T-helper 2 cell treated with Interferon-gamma antibody and Interleukin-4, amounts not matched to agents 5 μg/mL and 100 μg/mL, for 36 hours (primary cell): ENCODE measurements at places on chromosomes 6 and 20.
A peak's percentile ranks its signal among the peaks of the same experiment; 100 is the strongest.

- no peak for DNase-seq
Observed at GRCh38 chr6:74100719-74101287, 404.8 kb downstream of the CD109 start.

DNA sequence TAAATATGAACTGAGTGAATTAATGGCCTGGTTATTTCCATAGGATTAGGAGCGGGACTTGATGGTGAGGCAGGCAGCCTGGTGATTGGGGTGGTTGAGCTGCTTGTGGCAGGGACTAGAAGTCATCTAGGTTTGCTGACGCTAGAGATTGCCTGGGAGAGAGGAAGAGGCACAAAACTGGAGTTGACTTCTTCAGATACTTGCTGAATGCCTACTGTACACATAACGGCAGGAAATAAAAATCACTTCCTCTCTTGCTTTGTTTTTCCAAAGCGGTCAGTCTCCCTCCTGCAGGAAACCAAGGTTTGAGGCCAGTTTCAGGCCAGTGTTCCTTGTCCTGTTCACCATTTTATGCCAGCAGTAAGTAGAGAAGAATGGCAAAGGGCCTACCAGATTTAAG is 36.7 kb upstream of the MYLIP start:
- no peak for DNase-seq

DNA sequence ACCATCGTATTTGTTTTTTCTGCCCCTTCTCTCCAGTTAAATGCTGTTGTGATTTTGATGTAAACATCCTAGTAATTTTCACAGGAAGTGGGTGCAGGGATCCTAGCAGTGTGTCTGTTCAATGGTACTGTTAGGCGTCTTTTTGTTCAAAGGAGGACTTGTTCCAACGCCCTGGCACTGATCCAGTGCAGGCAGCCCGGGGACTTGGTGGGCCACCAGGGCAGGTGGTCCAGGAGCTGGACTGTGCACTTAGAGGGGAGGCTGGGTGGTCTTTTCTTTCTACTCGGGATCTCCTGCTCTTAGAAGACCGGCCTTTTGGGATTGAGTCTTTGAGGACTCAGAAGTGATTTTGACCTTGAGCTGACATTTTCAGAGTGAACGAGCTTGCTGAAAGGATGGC is 41.1 kb upstream of the NKX2-2 start:
- DNase-seq = no peak

DNA sequence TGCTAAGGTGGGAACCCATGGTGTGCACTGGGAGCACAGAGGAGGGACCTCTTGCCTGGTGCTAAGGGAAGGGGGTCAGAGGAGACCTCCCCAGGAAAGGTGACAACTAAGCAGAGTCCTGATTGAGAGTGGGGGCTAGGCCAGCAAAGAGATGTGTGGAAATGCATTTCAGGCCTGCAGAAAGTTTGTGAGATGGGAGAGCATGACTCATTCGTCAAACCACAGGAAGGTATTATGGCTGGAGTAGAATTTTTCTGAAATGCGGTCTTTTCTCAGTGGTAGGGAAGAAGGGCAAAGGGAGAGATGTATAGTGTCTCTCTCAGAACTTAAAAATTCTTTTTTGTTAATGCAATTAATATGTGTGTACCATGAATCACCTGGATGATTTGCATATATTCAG is 23.6 kb upstream of the EDN1 start:
- no peak for DNase-seq

- DNase-seq = peak; percentile 22
Observed at GRCh38 chr20:57772349-57772964, 62.6 kb upstream of the PMEPA1 start.

DNA sequence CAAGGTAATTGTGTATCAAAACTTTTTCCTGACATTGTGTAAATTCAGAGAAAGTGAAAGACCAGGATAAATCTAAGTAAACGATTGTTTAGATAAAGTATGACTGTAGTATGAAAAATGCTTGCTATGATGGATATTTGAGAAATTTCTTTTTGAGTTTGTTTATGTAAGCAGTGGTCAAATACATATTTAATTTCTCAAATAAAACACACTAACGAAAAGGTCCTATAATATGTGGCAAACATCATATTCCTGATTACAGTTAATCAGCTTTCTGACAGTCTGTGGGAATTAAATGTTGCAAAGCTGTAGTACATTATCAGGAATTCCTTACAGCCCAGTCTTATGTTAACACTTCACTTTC is 636.9 kb downstream of the MMUT start:
- DNase-seq = no peak

DNA sequence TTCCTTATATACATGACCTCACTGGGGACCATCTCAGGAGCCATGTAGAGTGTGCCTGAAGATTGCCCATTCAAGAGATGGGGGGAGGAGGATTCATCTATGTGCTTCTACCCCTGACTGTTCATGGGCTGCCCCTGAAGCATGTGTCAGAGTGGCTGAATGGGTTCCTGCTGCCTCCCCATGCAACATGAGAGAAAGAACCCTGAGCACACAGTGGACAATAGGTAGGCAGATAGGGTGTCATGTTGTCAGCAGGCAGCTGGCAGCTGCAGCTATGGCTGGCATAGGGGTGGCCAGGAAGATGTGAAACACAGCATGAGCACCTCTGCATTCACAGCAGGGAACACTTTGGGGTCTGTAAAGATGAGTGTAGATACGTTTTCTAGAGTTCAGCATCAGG is 208.4 kb upstream of the CNR1 start:
- no peak for DNase-seq

DNA sequence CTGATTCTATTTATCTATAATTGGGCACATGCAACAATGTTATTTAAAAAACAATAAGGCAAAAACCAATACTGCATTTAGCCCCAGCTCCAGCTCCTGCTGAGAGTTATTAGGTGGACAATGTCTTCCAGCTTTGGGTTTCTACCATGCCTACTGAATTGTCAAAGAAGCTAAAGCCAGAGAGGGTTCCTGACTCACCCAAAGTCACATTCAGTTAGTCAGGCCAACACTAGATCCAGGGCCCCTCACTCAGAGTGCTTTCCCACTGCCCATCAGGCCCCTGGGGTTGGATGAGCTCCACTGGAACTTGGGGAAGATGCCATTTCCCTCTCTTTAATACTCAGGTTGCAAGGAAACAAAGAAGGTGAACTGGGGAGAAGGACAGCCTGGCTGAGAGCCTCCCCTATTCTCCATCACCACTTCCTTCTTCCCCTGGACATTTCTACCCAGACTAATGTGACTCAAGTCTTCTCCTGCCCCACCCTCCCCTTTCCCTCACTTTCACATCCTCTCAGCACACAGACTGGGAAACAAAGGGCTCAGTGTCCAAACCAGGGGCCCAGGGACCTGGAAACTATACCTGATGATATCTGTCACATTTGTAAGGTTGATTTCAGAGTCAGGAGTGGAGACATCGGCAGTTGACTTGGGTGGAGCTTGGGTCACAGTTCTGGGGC is 6.0 kb downstream of the TREM1 start:
- DNase-seq = no peak

GRCh38 chr20:39855056-39855455 is 834.0 kb downstream of the MAFB start:
- DNase-seq = no peak

GRCh38 chr6:122276637-122277036 is 122.8 kb upstream of the HSF2 start:
- no peak for DNase-seq

DNA sequence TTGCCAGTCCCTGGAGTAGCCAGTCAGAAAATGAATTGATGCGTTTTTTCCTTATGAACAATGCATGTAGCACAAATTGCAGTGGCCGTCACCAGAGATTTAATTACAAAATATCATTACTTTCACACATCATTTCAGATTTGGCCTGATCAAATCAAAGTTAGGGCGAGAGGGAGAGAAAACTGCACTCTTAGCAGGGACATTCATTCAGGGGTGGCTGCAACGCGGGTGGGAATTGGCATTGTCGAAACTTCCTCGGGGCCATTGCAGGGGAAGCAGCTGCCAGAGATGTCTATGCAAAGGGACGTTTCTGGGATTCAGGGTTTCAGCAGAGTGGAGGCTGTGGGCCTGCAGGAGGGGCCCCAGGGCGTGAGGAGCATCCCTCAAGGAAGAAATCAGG is 76.5 kb upstream of the TOP1 start:
- DNase-seq = no peak

DNA sequence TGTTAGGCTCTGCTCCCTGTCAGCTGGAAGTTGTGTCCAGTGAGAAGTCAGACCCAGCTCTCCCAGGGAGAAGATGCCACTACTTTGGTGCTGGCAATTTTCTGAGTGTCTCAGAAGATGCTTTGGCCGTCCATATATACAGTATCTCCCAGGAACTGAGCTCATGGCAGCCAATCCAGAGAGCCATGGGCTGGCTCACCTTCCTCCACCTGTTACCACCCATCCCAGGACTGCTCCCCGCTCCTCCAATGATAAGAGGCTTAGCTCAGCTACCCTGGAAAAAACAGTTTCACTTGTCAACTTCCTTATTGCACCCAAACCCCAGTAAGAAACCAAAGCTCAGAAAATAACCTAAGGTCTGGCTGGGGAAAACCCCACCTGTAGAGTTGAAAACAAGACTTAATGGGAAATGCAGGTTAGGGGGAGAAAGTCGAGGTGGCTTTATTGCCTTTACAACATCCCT is at the start of gene BNIP5:
Gene BNIP5 (minus strand): TSS at position 110 of the 463 bp plus-strand sequence. CDS start 6,198 bp downstream, outside the sequence.
- no peak for DNase-seq

GRCh38 chr6:157106487-157106886 is 216.8 kb downstream of the TMEM242 start:
- peak; percentile 28 for DNase-seq

DNA sequence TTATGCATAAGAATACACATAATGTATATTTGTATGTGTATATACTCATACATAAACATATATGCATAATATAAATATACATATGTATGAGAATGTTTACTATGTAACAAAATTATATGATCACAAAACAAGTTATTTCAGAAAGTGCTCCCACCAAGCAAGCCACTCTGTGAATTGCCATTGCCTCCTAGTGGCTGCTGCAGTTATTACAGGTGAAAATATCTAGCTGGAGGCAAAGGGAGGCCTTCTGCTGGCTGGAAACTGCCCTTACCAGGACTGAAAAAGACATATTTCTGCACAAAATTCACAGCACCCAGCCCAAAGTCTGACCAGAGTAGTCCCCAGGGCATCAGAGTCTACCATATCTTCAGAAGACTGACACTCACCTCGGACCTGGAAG is 14.4 kb upstream of the ADAM33 start:
- DNase-seq = no peak

GRCh38 chr20:39112178-39112743 is 150.1 kb downstream of the DHX35 start:
- no peak for DNase-seq

DNA sequence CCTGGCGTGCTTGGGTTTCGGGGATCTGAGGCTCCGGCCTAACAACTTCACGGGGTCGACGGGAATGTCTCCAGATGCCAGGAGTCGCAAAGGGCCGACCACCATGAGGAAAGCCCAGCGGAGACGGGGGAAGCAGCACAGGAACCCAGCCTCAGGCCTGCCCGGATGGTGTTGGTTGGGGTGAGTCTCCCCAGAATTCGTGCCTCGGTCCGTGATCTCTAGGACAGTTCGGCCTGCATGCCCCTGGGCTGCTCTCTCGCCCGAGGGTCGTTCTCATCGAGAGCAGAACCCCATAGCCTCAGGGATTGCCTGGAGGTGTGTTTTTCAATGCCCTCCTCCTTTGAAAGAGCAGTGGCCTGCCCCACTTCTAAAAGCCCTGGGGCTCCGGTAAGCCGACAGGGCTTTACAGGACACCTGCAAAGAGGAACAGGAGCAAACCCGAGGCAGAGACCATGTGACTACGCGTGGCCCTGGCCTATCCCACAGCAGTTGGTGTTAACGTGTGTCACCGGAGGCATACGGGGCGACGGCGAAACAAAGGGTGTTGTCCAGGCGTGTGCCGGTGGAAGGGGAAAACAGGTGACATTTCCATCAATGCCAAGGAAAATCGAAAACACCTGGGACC is 973.1 kb upstream of the DEFB115 start:
- no peak for DNase-seq

DNA sequence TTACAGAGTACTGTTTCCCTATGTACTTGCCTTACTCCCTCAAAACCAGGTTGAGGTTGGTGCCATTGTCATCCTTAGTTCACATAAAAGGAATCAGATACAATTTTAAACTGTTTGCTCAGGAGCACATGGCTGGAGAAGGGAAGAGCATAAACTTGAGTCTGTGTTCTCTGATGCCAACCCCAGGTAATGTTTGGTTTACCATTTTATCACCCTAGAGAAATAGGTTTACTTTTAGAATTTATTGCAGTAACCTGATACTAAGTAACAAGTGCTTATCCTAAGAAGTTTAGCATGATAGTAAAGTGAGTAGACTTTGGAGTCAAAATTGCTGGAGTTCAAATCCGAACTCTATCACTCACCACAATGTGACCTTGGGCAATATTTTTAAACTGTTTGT is 86.3 kb downstream of the RFPL4B start:
- no peak for DNase-seq

DNA sequence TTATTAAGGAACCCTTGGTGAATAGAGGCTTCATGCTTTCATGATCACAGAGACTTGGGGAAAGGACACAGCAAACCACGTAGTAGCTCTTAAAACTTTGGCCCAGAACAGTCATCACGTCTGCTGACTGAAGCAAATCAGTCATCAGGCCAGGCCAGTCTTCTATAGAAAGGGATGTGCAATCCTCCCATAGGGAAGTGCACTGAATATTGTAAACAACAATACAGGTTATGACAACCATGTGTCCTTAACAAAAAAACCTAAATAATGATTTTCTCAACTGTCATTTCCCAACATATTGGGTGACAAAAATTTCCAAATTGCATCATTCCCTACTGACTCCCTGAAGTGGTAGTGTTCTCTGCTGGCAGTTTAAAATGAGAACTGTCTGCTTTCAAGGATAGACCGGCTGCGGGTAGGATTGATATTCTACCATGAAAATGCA is 388.2 kb upstream of the CITED2 start:
- DNase-seq = no peak

DNA sequence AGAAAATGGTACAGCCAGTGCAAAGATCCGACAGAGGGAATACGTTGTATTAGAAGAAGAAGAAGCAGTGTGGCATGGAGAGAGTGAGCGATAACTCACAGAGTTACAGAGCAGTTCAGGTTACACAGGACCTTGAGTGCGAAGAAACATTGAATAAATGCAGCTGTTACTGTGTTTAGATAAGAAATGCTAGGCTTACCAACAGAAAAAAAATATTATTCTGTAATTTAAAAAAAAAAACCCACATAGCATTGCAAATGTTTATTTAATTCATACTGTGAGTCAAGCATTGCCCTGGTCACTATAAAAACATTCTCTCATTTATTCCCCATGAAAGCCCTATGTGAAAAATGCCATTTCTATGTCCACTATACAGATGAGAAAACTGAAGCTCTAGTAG is 373.4 kb upstream of the EPHA7 start:
- DNase-seq = no peak

GRCh38 chr6:132797951-132798868 is at the start of gene SLC18B1:
SLC18B1 (minus strand) TSS chr6:132798637; CDS start chr6:132798456, 181 bp downstream.
- DNase-seq = peak; percentile 25

DNA sequence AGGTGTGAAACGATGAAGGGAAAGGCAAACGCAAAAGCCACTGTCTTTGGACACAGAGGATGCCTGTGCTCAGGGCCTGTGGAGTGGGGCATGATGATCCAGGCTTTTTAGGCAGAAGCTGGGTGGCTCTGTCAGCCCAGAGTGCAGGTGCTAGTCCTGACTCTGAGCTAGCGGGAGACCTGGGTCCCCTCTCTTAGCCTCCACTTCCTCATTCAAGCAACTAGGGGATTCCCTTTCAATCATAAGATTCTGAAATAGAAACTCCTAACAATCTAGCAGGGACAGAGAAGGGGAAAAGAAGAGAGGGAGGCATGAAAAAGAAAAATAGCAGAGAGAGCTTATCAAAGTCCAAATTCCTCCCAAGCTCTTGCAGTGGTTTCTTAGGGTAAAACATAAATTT is 7.6 kb upstream of the HIVEP2 start:
- no peak for DNase-seq

GRCh38 chr20:37299718-37300528 is 10.5 kb downstream of the MANBAL start:
- no peak for DNase-seq
